ENCODE measurements at places on chromosomes 4 and X. TPM values are rescaled to one million over a fixed set of nuclear protein-coding genes. Genes with fewer than 3 reads are reported as not detected.

The PRKG2 gene
- total RNA-seq: 0.29 TPM

The CXCL11 gene
- total RNA-seq: 5.8 TPM

The ZCCHC18 gene
- 2.1 TPM for total RNA-seq

The FAM53A gene
- total RNA-seq: 3.4 TPM

- no peak for DNase-seq
These were observed 235.3 kb downstream of the TENM3 start for GRCh38 chr4:182478475-182478874.

GRCh38 chr4:11548597-11549082 is 119.9 kb upstream of the HS3ST1 start:
- peak; percentile 37 for DNase-seq

DNA sequence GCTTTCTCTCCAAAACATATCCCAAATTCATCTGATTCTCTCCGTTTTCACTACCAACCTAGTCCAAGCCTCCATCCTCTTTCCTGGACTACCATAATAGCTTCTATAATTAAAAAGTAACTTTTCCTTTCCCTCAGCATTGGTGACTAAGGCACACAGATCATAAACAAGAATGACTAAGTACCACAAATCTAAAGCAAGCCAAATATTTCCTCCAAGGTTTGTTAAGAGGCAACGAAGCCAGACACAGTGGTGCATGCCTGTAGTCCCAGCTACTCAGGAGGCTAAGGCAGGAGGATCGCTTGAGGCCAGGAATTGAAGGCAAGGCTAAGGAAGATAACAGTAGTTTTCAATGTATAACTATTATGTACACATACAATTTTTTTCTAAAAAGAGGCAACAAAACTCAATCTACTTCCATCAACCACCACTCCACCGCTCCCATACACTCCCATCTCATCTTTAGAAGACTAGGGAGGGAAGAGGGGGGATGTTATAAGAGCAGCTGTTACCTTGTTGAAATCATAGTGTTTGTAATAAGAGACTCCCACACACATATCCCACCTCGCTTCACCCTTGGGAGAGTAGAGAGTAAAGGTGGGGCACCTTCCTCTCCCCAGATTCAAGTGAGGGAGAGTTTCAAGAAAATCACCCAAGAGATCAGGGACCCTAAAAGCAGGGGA is 4.2 kb upstream of the JCHAIN start:
- DNase-seq: peak; percentile 55

DNA sequence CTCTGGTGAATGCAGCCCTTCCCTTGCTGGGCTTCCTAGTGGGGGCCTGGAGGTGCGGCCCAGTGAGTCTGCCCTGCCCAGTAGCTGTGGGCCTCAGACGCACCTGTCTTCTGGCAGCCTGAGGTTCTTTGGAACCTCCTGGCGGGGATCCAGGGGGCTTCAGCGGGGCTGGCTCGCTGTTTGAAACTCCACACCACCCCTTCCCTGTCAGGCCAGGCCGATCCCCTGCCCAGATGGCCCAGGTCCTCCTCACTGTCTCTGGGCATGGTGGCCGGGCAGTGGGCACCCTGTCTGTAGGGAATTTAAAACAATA is 10.7 kb upstream of the NKX1-1 start:
- no peak for DNase-seq

DNA sequence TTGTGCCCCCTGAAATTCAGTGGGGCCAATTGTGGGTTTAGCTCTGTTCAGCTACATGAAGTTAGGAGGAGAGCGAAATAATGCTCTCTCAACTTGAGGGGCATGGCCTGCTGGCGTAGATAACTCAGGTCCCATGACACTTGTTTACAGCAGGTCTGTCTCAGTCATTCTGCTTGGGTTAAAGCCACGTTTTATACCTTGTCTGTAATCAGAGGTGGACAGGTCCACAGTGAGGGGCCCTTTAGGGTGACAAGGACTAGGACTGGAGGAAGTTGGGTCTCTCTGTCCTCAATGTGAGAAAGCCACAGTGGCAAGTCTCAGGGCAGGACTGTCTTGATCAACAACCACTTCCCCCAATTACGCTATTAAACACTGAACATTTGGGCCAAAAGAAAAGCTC is 49.0 kb downstream of the PDHA1 start:
- DNase-seq: no peak

- DNase-seq: peak; percentile 58
These were observed 346.8 kb upstream of the TECRL start for GRCh38 chr4:64756016-64756415.

DNA sequence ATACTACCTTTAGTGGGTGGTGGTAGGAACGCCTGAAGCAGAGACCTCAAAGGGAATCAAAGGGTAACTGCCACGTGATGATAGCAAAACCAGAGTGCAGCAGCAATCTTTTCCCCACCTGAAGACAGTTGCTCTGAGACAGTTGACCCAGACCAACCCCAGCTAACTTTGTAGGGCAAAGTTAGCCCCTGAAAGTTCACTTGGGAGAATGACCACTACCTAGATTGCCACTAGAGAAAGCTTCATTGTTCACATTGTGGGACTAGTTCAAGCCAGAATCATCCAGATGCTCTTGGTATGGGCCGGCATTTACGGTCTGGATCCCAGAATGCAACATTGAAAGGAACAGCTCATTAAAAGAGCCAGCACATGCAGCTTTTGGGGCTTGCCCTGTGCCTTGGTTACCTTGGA is 4.1 kb downstream of the SEPTIN6 start:
- DNase-seq: no peak

GRCh38 chr4:124290678-124291077 is 421.9 kb downstream of the ANKRD50 start:
- no peak for DNase-seq
